SK-N-SH treated with all-trans-retinoic acid at 6 μM for 48 hours (cell line): ENCODE measurements at places on chromosomes 12 and 14.
A peak's percentile ranks its signal among the peaks of the same experiment; 100 is the strongest.

- no peak for ATAC-seq
Observed at GRCh38 chr12:124608450-124608870, 41.0 kb upstream of the NCOR2 start.

DNA sequence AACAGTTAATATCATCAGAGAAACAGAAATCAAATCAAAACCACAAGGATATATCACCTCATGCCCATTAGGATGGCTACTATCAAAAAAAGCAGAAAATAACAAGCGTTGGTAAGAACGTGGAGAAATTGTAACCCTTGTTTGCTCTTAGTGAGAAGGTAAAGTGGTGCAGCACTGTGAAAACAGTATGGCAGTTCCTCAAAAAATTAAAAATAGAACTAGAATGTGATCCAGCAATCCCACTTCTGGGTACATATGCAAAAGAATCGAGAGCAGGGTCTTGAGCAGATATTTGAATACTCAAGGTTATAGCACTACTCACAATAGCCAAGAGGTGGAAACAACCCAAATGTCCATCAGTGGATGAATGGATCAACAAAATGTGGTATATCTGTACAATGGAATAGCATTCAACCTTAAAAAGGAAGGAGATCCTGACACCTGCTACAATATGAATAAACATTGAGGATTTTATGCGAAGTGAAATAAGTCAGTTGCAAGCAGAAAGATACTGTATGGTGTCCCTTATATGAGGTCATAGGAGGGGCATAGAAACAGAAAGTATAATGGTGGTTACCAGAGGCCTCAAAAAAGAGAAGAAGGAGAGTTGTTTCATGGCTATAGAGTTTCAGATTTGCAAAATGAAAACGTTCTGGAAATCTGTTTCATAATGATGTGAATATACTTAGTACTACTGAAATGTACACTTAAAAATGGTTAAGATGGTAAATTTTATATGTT is 131.0 kb upstream of the EEA1 start:
- ATAC-seq = no peak

- peak; percentile 41; the same call in 1 of the 3 replicates for ATAC-seq
Observed at GRCh38 chr12:4143896-4144295, 129.7 kb upstream of the CCND2 start.

DNA sequence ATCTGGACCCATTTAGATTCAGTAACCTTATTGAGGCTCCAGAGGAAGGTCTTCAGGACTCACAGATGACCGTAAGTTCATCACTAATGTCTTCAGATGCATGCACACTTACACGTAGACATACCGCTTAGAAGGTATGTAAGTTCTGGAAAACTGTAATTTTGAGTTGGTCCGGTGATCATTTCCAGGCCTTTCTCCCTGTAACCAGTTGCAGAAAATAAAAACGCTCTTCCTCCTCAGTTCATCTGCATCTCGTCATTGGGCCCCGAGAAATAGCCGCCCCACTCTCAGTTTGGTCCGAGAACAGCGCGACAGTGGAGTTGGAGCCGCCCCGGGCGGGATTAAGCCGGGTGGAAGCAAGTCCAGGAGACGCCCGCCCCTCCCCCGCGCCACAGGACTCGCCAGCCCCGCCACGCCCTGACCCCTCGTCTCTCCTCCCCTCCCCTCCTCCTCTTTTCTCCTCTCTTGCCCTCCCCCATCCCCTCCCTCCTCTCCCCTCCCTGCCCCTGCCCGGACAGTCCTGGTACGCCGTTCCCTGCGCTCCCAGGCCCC is 83.7 kb downstream of the TNFAIP2 start:
- ATAC-seq = no peak

DNA sequence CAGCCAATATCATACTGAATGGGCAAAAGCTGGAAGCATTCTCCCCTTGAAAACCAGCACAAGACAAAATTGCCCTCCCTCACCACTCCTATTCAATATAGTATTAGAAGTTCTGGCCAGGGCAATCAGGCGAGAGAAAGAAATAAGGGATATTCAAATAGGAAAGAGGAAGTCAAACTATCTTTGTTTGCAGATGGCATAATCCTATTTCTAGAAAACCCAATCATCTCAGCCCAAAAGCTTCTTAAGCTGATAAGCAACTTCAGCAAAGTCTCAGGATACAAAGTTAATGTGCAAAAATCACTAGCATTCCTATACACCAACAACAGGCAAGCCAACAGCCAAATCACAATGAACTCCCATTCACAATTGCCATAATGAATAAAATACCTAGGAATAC is 21.0 kb upstream of the ANP32D start:
- ATAC-seq = no peak

DNA sequence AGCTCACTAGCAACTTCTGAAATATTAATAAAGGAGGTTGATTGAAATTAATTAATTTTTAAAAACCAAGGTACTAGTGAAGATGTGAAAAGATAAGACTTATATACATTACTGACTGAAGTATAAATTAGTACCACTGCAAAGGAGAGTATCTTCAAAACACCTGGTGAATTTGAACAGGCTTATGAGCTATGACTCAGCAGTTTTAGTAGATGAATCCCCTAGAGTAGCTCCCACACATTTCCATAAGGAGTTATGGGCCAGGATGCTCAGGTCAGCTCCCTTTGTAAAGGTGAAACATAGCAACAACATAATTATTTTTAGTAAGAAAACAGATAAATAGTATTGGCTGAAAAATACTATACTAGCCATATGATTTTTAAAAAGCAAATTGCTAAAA is 218.6 kb downstream of the SYT1 start:
- ATAC-seq = no peak

DNA sequence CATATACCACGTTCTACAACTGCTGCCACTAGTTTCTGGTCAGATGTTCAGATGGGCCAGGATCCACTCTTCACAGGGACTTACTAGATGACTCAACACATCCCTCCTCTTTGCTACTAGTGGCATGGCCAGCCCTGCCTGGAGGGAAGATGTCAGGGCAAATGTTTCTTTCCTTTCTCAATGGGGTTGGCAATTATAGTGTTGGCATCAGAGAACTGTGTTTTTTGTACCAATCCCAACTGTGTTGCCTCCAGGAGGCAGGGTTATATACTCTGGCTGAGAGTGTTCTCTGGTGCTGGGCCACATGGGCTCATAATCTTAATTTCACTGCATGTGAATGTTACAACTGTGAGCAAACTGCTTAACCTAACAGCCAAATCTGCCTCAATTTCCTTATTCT is 69.9 kb upstream of the AVPR1A start:
- no peak for ATAC-seq

- no peak for ATAC-seq
Observed at GRCh38 chr12:80271780-80272179, 172.3 kb upstream of the PTPRQ start.

GRCh38 chr12:130972586-130972950 is 18.9 kb downstream of the ADGRD1 start:
- ATAC-seq = no peak

DNA sequence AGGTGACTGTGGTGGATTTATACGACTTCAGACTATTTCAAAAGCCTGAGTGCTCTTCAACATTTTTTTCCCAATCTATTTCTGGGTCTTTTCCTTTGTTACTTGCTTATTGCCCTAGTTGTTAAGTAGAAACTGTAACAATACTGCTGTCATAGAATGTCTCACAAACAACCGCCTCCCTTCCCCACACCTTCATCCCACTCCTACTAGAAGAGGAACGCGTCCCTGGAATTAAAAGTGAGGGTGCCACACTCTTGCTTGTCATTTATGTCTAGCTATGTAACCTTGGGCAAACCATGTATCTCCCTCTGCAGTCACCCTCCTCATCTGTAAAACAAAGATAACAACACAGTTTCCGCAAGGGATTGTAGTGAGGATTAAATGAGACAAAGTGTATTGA is 8.6 kb downstream of the BRAP start:
- no peak for ATAC-seq

- no peak for ATAC-seq
Observed at GRCh38 chr12:105825141-105825540, 313.6 kb downstream of the NUAK1 start.

DNA sequence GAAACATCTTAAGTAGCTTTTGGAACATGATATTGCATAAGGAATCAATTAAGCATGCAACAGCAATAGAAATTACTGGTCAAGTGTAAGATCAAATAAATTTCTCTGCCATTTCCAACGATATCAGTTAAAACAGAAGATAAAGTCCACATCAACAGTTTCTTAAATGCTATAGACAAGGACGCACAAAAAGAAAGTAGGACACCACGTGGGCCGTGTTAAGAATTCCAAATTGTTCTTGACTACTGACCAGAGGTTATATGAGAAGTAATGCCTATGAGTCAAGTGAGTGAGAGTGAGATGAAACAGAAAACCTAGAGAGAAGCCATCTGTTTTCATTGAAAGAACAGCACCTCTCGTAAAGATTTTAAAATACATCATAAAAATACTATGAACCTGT is 318.2 kb downstream of the TMEM117 start:
- ATAC-seq = no peak

- ATAC-seq = no peak
Observed at GRCh38 chr14:35236806-35237205, 55.4 kb upstream of the PSMA6 start.

DNA sequence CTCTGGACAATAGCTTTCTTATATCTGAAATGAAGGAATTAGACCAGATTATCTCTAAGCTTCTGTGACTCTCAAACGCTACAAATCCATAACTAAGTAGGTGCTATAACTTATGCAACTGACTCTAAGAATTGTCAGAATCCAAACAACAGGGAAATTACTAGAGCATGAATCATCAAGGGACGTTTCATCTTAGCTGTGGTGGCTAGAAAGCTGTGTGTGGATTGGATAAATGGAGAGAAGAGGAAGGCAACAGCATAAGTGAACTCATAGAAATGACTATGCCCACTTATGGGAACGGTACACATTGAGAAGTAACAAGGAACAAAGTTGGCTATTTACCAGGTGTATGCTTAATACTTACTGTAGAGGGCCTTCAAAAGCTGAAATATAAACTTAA is 96.0 kb upstream of the NEDD1 start:
- ATAC-seq = peak; percentile 76

GRCh38 chr12:42382013-42382696 is 56.2 kb downstream of the PPHLN1 start:
- no peak for ATAC-seq

- ATAC-seq = peak; percentile 66
Observed at GRCh38 chr14:66401449-66402095, 84.6 kb upstream of the CCDC196 start.

GRCh38 chr12:94621662-94622359 is 28.5 kb downstream of the TMCC3 start:
- ATAC-seq = peak; percentile 44

GRCh38 chr14:29548948-29549370 is 378.7 kb downstream of the PRKD1 start:
- peak; percentile 89 for ATAC-seq
